Stimulated activated CD4-positive, alpha-beta T cell treated with anti-CD3 and anti-CD28 coated beads, TNF-alpha, amount 100 ng/mL, for 1 hour (primary cell): ENCODE measurements at places on chromosomes 2 and 18.

DNA sequence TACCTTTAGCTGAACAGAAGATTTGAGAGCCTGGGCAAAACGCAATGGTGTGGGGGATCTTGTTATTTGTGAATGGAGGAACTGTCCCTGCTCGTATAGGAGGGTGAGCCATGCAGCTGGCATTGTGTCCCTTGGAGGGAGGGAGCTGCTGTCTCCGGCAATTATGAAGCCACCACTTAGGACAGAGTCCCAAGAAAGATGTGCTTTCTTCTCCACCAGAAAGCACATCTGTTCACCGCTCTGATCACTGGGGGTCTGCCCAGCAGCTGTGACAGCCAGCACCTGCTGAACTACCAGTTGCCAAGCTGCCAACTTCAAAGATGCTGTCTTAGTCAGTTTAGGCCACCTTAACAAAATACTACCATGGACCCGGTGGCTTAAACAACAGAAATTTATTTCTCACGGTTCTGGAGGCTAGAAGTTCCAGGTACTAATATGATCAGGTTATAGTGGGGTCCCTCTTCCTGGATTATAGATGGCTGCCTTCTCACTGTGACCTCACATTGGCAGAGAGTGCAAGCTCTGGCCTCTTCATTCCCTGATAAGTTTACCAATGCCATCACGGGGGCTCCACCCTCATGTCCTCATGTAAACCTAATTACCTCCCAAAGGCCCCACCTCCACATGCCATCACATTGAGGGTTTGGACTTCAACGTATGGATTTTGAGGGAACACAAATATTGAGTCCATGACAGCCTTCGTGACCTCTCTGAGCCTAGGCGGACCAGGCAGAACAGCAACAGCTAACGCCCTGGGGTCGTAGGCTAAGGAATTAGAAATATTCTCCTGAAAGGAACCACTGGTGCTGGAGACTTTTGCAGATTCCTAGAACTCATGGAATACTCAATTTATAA lies 148.3 kb downstream of the RHBDD1 start:
- DNase-seq, result no peak

GRCh38 chr2:25286723-25287483 lies 54.8 kb downstream of the DNMT3A start:
- DNase-seq, result no peak

DNA sequence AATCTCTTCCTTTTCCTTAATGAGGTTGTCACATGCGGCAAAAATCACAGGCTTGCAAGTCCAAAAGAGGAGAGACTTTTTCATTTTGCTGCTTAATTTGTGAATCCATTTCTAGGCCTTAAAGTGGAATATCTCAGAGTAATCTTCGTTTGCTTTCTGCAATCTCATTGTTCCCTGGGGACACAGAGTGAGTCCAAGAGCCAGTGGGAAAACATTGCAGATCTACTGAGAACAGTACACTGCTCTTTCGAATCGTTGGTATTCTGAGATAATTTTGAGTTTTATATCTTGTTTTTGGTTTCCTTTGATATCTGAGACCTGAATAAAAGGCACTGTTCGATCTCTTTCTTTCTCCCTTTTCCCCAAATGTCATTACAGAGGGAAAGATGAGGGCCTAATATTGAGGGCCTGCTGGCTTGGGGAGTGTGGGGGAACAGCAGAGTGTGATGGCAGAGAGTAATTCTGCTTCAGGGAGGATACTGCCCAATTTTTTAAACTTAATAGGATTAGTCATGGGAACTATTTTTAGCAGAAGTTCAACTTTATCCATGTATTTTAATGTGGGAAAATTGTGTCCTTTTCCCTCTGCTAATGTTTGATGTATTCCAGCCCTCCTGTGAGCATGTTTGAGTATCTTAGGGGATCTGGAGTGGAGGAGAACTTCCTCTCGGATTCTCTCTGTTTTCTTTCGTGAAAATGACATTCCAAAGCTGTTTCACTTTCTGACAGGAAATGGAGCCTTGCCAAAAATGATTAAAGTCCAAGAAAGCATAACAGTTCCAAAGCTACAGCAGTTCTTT lies 418.2 kb upstream of the ZEB2 start:
- no peak for DNase-seq

DNA sequence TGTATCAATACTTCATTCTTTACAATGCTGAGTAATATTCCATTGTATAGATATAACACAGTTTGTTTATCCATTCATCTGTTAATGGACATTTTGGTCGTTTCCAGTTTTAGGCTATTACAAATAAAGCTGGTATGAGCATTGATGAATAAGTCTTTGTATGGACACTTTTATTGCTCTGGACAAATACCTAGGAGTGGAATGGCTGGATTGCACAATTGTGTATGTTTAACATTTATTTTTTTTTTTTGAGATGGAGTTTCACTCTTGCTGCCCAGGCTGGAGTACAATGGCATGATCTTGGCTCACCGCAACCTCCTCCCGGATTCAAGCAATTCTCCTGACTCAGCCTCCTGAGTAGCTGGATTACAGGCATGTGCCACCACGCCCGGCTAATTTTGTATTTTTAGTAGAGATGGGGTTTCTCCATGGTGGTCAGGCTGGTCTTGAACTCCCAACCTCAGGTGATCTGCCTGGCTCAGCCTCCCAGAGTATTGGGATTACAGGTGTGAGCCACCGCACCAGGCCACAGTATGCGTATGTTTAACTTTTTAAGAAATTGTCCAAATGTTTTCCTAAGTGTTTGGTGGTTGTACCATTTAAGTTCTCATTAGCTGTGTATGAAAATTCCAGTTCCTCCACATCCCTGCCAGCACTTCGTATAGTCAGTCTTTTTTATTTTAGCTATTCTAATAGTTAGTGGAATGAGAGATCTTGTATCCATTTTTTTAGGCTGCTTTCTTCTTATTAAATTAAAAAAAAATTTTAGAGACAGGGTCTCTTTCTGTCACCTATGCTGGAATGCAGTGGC lies 194.9 kb upstream of the HAAO start:
- no peak for DNase-seq

DNA sequence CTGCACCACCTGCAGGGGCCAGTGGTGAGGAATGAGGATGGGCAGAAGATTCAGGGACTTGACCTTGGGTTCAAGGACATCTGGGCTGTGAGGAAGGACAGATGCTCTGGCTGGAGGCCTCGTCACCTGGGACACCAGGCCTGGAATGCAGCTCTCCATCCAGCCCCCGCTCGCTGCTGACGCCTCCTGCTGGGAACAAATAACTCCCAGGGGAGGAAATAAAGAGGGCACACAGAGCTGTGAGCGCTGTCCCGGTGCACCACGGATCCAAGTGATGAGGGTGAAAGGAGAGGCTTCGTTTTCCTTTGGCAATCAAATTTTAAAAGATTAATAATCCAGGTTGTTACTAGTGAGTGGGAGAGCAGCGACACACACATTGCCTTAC lies 368.0 kb upstream of the MYT1L start:
- no peak for DNase-seq

DNA sequence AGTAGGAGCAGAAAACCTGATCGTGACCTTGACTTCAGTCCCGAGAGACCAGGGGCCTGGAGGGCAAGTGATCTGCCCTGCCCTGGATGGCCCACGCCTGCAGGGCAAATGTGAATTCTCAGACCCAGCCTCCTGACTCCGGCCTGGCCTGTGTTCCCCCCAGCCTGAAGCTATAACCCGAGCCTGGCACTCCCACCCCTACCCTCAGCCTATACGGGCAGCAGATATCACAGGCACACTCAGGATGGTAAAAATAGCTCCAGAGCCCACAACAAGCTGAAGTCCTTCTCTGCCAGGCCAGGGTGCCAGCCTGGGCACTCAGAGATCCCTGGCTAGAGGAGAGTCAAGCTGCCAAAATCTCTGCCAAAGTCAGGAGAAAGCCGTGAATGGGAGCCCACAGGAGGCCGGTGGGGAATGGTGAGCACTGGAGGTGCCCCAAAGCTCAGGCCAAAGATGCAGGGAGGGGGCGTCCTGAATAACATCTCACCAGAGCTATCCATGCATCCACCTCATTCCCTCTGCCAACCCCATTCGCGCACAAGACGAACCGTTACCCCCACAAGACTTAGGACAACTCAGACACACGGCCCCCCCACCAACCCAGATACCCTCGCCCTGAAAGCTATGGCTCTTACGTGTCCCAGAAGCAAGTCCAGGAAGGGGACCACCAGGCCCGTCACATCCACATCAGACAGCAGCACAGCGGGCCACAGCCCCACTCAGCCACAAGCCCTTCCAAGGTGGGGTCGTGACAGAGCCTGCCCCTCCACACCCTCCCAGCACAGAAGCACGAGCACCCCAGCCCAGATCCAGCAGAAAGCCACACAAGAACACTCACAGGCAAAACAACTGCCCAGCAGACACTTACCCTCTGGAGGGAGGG lies 144.9 kb downstream of the TNS1 start:
- no peak for DNase-seq

- DNase-seq, result no peak
These were observed 13.7 kb downstream of the IGFBP5 start for GRCh38 chr2:216681683-216682082.

- DNase-seq, result no peak
These were observed 977.1 kb upstream of the SOX11 start for GRCh38 chr2:4715065-4715464.

- no peak for DNase-seq
These were observed 734.2 kb upstream of the SALL3 start for GRCh38 chr18:78245451-78245850.

GRCh38 chr2:72980535-72981217 lies 63.4 kb downstream of the EMX1 start:
- no peak for DNase-seq

- DNase-seq, result no peak
These were observed 10.4 kb downstream of the ADCY3 start for GRCh38 chr2:24909555-24910177.

- no peak for DNase-seq
These were observed 264.1 kb downstream of the CDH20 start for GRCh38 chr18:61597316-61597715.

GRCh38 chr2:23545396-23545795 lies 160.4 kb downstream of the KLHL29 start:
- no peak for DNase-seq

DNA sequence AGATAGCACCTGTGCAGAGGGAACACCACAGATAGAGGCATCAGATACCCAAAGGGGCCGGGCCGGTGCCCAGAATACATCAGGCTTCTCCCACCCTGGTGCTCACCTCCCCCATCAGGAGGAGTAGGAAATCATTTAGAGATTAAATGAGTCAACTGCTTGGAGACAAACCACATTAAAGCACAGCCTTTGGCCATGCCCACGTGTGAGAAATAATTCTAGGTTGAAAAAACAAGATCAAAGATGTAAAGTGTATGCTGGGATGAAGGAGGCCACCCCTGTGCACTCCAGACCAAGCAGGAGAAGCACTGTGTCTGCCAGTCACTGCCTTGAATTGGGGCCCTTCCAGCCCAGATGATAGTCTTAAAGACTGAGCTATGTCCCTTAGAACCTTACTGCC lies 152.8 kb upstream of the ACAA2 start:
- no peak for DNase-seq

DNA sequence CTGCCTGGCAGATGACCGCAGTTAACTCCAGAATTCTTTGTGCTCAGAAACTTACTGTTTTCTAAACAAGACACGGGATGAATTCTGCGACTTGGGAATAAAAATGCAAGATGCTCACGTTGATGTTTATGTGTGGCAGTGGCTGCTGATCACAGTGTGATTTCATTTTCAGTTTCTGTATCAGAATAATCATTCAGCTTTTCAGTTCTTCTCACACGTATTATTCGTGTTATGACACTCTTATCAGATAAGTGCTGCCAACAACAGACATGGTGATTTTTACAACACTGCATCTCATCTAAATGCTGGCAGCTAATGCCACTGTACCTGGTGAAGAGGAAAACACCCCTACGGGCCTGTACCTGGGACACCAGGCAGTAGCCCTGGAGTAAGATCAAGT lies 272.9 kb upstream of the REV1 start:
- no peak for DNase-seq

DNA sequence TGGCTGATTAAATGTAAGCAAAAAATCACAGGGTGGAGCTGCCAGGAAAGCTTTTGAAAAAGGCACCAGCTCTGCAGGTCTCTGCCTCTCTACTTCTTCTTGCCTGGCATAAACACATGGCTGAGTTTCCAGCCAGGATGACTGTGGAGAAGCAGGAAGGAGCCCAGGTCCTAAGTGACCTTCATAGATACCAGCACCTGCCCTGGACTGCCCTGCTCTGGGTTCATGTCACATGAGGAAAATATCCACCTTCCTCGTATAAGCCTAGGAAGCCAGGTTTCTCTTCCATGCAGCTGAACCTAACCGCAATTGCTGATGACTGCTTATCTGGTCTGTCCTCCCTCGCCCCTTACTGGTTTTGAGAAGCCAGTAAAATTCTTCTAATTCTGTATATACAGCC lies 47.8 kb upstream of the CREB1 start:
- DNase-seq, result no peak

GRCh38 chr18:13302457-13303225 lies 84.1 kb downstream of the LDLRAD4 start:
- no peak for DNase-seq

- no peak for DNase-seq
These were observed 403.3 kb upstream of the NETO1 start for GRCh38 chr18:73270920-73271634.

- DNase-seq, result no peak
These were observed 30.9 kb downstream of the FAM171B start for GRCh38 chr2:186724736-186725135.

DNA sequence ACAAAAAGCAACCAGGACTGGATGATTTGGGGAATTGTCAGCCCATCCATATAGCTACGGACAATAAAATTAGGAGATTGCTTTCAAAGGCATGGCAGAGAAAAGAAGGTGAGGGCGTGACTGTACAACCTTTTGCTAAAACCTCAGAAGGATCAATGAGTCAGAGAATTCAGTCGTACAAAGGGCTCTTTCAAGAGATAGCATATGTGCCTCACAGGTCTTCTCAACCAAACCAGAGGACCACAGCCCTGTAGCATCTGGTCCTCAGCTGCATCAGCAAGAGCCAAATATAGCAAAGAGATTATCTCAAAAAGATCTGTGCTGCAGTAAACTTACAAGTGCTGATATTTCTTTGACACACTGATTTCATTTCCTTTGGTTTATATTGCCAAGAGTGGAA lies 149.9 kb upstream of the RAB6C start:
- no peak for DNase-seq

GRCh38 chr2:120832296-120833070 lies 96.8 kb downstream of the GLI2 start:
- DNase-seq, result no peak

DNA sequence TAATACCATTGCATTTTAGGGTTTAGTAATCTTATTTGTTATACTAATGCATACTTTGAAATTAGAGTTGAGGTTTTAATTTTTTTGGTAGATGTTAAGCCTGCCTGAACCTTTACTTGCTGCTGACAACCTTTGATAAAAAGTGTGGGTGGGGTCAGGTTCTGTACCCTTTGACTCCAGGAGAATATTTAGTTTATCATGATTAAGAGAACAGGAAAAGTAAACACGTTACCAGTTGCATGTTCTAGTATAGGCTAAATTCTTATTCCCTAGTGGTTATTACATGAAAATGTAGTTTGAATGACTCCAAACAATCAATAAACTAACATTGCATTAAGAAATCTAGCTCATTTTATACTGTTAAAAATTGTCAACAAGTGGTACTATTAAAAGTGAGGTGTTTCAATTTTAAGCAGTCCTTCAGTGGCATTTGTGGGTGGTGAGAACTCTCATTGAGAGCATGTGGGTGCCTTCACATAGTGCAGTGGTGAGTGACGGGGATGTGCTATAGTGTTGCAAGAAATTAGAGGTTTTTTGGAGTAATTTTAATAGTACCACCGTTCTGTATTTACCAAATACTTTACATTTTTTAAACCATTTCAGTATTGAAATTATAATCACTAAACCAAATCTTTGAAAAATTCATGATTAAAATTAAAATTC lies 29.9 kb downstream of the PHLPP1 start:
- no peak for DNase-seq
